ENCODE measurements at places on chromosomes 5 and 9.
A peak's percentile ranks its signal among the peaks of the same experiment; 100 is the strongest.

GRCh38 chr9:119368681-119369581 is at the start of gene BRINP1:
Gene BRINP1, minus strand, starts transcription at chr9:119369435. Its CDS starts 56,080 bp downstream, at chr9:119313355.
- no peak for DNase-seq

DNA sequence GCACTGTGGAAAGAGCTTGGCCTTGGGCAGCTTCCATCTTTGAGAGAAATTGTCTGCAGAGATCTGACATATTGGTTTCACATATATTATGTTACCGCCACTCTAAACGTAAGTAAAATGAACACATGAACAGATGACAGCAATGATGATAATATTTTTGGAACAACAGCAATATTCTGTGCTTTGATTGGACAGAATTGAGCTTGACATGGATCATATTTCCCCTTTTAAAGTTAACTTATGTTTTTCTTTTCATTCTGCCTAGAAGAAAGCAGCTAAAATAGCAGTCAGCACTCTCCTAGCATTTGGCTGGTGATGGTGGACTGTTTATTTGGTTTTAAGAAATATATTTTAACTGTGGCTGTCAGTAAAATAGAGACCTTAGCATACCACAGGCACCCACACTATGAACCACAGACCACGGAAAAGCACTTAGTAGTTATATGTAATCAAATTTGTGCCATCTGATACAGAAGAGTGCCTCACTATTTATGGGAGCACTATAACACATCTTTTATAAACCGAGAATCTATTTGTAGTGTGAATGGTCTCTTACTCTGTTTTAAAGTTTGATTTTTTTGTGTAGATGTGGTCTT is 1.8 kb upstream of the CFAP95 start:
- DNase-seq: peak; percentile 41

DNA sequence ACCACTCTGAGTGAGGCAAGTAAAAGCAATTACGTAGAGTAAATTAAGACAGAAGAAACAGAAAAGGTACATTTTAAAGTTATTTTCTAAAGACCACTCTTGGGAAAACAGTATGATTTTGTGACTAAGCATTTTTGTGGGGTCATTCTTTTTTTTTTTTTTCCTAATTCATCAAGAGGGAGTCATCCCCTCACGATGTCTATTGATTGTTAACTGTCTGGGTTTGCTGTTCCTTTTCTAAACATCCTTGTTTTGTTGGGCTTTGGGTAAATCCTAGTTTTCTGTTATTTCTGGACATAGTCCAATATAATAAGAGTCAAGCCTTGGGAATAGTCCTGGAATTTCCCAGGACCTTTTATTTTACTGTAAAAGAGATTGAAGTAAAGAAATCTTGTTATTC is 63.8 kb downstream of the ANKRD55 start:
- no peak for DNase-seq

DNA sequence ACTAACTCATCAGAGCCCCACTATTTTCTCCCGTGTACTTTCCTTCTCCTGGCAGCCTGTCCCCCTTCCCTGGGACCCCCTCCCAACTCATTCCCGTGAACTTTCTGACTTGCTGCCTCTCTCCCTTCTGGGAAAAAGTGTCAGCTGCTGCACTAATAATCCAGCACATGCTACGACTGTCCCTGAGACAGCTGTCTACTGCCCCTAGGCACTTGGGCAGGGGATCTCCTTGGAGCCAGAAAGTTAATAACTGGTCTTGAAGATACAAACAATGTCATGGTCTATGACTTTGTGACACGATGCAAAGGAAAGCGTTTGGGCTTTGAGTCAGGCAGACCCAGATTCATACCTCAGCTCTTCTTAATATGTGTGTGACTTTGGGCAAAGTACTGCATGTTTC is 10.1 kb upstream of the RNF183 start:
- no peak for DNase-seq

- no peak for DNase-seq
These were observed 225.8 kb downstream of the NSG2 start for GRCh38 chr5:174271316-174271715.

GRCh38 chr9:111728617-111729366 is 65.9 kb downstream of the SHOC1 start:
- no peak for DNase-seq

DNA sequence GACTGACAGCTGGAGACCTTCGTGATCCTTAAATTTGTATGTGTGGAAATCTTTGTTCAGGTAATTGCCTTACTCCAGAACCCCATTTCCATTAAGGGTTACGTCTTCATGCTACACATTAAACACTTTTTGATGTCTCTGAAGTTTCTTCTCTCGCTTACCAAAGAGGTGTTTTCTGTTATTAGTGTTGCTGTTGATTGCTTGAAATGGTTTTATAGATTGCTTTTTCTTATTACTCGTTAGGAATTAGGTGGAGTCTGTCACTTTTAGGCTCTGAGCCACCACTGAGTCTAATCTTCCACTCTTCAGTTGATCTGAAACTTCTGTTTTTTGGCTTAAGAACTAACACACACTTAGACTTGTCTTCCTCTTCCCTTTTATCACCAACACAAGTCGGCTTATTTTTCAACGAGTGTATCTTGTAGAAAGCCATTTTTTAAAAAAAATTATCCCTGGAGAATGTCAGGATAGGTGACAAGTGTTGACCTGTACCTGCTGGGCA is 62.2 kb upstream of the PPARGC1B start:
- DNase-seq: no peak

DNA sequence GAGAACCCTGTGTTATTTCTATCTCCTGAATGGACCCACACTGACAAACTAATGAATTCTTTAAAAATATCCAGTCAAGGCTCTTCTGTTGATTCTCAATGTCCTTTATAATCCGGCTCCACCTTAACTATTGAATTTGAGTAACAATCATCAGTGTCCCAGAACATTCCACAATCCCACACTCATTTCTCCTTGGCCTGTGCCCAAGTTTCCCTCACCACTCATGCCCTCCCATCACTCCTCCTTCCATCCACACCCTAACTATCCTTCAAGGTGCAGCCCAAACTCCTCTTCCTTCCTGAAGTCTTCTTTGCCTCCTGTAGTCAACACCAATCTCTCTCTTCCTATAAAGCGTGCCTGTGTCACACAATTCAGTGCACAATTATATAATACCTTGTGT is 106.1 kb downstream of the NUDT12 start:
- no peak for DNase-seq

DNA sequence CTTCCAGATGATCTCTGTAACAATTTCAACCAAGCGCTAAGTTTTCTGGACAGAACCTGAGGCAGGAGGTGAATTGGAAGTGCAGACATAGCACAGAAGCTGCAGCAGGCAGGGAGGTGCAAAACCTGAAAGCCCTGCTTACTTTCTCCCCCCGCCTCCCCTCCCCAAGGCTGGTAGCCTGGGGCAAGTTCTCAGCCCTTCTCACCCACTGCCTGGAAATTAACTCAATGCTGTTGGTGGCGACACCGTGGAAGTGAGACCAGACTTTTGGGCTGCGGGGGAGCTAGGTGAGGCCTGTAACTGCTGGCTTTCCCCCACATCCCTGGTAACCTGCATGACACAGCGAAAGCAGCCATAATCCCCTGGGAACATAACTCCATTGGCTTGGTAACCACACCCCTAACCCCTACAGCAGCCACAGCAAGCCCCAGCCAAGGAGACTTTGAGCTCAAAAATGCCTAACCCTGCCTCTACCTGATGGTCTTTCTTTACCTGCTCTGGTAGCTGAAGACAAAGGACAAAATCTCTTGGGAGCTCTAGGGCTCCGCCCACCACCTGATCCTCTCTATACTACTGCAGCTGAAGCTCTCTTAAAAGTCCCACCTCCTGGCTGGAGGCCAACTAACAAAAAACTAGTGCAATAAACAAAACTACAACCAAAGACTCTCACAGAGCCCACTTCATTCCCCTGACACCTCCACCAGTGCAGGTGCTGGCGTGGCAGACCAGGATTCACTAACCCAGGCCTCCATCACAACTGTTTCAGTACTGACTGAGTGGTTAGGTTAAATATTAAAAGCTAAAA is 11.9 kb upstream of the OR13C8 start:
- DNase-seq: no peak

- peak; percentile 52 for DNase-seq
These were observed 665 bp downstream of the TCF7 start for GRCh38 chr5:134114886-134115805.

- DNase-seq: peak; percentile 12
These were observed 40.0 kb downstream of the AMBP start for GRCh38 chr9:114037961-114038723.

DNA sequence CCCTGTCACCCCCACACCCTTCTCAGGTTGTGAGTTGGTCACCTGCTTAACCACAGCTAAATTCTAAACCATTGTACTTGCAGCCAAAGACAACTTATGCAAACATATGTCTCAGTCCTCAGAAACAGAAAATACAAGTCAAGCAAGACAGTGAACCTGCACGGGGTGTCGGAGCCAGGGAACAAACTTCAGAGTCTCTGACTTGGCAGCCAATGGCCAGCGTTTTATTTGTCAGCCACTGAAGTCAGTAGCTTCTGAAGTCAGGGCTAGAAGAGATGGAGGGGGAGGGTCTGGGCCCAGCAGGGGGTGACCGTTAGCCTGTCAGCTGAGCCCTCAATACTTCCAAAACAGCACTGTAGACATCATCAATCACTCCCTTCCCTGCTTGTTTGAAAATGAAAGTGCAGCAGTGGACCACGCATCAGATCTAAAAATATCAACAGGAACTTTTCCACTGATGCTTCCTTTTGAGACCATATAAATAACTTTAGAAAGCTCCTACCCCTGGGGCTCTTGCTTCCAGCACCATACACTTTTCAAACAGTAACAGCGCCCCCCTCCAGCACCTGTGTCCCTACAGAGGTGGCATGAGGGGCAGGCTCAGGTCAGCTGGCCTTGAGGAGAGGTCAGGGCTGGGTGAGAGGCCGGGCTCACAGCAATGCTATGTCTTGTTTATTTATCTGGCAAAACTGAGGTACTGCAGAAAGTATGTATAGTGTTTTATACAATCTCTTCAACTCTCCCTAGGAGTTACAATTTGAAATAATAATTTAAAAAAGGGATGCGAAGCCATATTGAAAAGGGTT is 142.5 kb downstream of the ACER2 start:
- no peak for DNase-seq

DNA sequence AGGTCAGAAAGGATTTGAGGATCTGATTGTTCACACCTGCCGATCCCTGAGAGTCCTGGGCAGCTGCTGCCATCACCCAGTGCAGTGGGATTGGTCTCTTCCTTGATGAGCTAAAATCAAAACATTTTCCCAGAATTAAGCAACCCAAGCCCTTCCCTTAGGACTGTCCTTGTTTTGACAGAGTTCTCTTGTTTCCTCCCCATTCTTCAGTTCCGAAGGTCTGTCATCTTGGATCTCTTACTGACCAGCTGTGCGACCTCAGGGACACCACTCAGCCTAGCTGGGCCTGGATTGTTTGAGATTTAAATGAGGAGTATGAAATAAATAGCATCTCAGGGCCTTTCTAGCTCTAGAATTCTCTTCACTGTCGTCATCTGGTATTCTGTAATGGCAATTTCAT is 90.3 kb upstream of the IQGAP2 start:
- no peak for DNase-seq

GRCh38 chr5:66122379-66123034 is 21.6 kb upstream of the SREK1 start:
- DNase-seq: no peak

- no peak for DNase-seq
These were observed 187.4 kb downstream of the MAN2A1 start for GRCh38 chr5:109876941-109877669.

DNA sequence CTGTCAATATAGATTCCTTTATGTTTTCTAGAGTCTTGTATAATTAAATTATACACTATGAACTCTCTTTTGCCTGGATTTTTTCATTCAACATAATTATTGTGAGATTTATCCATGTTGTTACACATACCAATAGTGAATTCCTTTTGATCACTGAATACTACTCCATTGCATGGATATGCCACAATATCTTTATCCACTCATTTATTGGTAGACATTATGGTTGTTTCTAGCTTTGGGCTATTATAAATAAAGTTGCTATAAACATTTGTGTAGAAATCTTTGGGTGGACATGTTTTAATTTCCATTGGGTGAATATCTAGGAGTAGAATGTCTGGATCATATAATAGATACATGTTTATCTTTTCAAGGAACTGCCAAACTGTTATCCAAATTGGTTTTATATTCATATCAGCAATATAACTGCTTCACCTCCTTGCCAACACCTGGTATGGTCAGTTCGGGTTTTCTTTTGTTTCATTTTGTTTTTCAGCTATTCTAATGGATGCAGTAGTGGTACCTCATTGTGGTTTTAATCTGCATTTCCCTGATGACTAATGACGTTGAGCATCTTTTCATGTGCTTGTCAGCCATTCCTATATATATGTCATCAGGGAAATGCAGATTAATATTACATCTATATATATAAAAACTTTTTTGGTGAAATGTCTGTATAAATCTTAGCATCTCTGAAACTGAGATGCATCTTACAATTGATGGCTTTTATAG is 32.1 kb upstream of the TCF7 start:
- DNase-seq: no peak

DNA sequence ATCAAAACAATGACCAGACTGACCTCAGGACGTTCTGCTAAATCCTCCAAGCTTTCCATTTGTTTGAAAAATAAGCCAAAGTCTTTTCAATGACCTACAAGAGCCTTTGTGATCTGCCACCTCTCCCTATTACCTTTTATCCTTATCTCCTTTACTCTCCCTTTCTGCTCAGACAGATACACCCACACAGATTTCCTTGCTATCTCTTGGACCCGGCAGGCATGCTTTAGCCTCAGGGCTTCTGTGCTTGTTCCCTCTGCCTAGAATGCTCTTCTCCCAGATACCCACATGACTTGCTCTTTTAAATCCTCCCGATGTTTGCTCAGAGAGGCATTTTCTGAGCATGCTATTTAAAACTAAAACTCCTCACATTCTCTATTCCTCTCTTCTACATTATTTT is 8.9 kb upstream of the ELOVL7 start:
- DNase-seq: no peak

GRCh38 chr5:58752104-58752503 is 169.2 kb downstream of the RAB3C start:
- DNase-seq: no peak

DNA sequence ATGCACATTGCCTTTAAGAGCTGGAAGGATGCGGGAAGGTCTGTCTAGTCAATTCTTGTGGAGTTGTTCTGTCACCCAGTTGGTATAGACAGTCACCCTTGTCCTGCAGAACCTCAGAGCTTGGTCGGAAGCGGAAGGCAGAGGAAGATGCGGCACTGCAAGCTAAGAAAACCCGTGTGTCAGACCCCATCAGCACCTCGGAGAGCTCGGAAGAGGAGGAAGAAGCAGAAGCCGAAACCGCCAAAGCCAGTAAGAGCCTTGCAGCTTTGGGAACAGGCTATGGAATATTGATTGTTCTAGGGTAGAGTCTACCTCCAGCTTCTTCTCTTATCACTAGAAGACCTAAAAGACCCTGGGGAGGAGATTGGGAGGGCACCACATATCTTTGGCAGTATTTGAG is 6.5 kb downstream of the TCOF1 start:
- no peak for DNase-seq
